ENCODE measurements at places on chromosomes 13 and 19. TPM values are rescaled to one million over a fixed set of nuclear protein-coding genes. Genes with fewer than 3 reads are reported as not detected.
A peak's percentile ranks its signal among the peaks of the same experiment; 100 is the strongest.

- peak; percentile 89 for DNase-seq
- H3K36me3 ChIP-seq = peaks cover 5% of the 10 kb centered on the region
- no peak overlapping the region for H3K4me3 ChIP-seq
- no peaks in the 10 kb centered on the region for H3K27me3 ChIP-seq
- H3K4me1 ChIP-seq = peaks cover 83% of the 10 kb centered on the region
Measured at GRCh38 chr19:19597809-19598306, 20.6 kb downstream of the PBX4 start.

DNA sequence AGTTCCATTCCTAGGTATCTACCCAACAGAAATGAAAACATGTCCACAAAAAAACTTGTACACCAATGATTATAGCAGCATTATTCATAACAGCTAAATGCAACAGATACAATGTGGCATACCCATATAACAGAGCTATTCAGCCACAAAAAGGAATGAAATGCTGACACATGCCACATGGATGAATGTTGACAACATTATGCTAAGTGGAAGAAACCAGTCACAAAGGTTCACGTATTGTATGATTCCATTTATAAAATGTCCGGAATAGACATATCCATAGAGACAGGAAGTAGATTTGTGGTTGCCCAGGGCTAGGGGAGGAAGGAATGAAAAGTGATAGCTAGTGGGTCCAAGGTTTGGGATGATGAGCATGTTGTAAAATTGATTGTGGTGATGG, 10.8 kb downstream of the CRYL1 start:
- H3K36me3 ChIP-seq = peaks cover 7% of the 10 kb centered on the region
- no peaks in the 10 kb centered on the region for H3K27me3 ChIP-seq
- H3K4me3 ChIP-seq = no peak overlapping the region
- H3K4me1 ChIP-seq = no peaks in the 10 kb centered on the region
- no peak overlapping the region for H3K27ac ChIP-seq

GRCh38 chr19:3163230-3163886, 15.2 kb upstream of the S1PR4 start:
- H3K4me1 ChIP-seq = peaks cover 11% of the 10 kb centered on the region
- H3K27me3 ChIP-seq = no peaks in the 10 kb centered on the region
- H3K36me3 ChIP-seq = no peaks in the 10 kb centered on the region
- no peak overlapping the region for H3K4me3 ChIP-seq
- no peak overlapping the region for H3K27ac ChIP-seq

- H3K4me3 ChIP-seq = no peak overlapping the region
- DNase-seq = no peak
- no peaks in the 10 kb centered on the region for H3K27me3 ChIP-seq
- no peaks in the 10 kb centered on the region for H3K4me1 ChIP-seq
- no peak overlapping the region for H3K27ac ChIP-seq
Measured at GRCh38 chr19:31674503-31675192, 325.4 kb upstream of the TSHZ3 start.

GRCh38 chr13:108220041-108220440, 1.8 kb downstream of the ABHD13 start:
- no peak overlapping the region for H3K4me3 ChIP-seq
- no peak for DNase-seq
- no peaks in the 10 kb centered on the region for H3K27me3 ChIP-seq
- no peaks in the 10 kb centered on the region for H3K36me3 ChIP-seq
- peaks cover 77% of the 10 kb centered on the region for H3K4me1 ChIP-seq
- peak overlapping the region; percentile 86 for H3K27ac ChIP-seq

DNA sequence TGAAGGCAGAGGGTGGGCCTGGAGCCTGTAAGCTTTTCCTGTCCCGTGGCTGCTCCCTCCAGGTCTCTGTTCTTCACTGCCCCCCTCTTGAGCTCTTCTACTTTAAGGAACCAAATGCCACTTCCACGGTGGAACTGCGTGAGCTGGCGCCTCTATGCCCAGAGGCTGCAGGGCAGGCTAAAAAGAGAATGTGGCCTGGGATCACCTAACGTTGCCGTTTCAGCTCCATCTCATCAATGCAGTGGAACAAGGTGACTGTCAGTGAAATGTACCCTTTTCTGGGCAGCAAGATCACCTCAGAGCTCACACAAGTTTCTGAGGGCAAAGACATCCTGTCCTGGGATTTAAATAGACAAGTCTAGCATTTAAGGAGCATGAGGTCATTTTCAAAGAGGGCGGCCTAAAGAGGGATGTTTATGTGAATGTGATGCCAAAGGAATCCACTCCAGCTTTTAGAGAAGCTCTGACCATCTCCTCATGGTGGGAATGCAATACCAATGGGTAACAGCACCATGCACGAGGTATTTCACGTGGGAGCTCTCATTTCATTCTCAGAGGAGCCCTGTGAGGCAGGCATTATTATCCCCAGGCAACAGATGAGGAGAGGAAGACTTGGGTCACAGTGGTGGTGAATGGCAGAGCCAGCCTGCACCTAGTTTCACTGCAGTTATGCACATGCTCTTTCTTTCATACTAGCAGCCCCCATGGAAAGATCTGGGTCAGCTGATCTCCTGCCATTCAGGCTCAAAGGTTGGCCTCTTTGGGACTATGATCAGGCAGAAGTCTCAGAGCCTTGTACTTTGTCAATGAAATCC, 39.3 kb downstream of the RGCC start:
- H3K36me3 ChIP-seq = no peaks in the 10 kb centered on the region
- no peak overlapping the region for H3K27ac ChIP-seq
- no peak for DNase-seq
- peaks cover 81% of the 10 kb centered on the region for H3K4me1 ChIP-seq

DNA sequence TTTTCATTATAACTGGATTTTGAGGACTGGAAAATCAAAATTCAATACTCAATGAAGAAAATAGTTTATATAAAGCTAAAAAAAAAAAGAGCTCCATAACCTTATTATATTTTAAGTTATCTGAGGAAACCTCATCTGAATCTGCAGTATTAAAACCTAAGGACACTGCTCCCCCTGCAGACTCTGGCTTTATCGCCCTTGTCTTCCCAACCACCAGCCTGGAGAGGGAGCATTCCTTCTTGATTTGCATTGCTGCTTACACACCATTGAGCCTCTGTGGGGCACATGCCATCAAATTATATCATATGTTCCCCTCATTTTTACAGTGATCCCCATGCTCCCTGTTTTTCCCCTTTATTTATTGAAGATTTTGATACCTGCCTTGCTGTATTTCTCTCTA, 871.4 kb upstream of the GPC6 start:
- H3K36me3 ChIP-seq = no peaks in the 10 kb centered on the region
- H3K4me3 ChIP-seq = no peak overlapping the region

DNA sequence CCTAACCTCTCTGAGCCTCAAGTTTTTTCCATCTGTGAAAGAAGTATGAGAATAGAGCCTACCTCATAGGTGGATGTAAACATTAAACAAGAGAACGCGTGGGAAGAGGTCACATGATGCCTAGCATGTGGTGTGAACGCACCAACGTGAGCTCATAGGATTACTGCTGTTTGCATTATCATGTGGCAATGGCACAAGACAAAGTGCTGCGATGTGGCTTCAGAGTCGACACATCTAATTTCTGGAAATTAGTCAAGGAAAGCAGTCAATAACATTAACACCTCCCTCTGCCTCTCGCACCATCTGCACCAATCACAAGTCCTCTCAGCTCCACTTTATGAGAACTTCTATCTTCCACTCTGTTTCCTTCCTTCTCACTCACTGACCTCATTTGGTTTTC, 489.7 kb downstream of the COG6 start:
- H3K4me1 ChIP-seq = peaks cover 44% of the 10 kb centered on the region
- no peak overlapping the region for H3K4me3 ChIP-seq
- H3K27me3 ChIP-seq = no peaks in the 10 kb centered on the region
- DNase-seq = peak; percentile 10

GRCh38 chr13:33578786-33579185, 239.2 kb upstream of the RFC3 start:
- H3K4me3 ChIP-seq = no peak overlapping the region
- no peaks in the 10 kb centered on the region for H3K27me3 ChIP-seq
- H3K27ac ChIP-seq = no peak overlapping the region
- no peak for DNase-seq
- H3K36me3 ChIP-seq = no peaks in the 10 kb centered on the region

DNA sequence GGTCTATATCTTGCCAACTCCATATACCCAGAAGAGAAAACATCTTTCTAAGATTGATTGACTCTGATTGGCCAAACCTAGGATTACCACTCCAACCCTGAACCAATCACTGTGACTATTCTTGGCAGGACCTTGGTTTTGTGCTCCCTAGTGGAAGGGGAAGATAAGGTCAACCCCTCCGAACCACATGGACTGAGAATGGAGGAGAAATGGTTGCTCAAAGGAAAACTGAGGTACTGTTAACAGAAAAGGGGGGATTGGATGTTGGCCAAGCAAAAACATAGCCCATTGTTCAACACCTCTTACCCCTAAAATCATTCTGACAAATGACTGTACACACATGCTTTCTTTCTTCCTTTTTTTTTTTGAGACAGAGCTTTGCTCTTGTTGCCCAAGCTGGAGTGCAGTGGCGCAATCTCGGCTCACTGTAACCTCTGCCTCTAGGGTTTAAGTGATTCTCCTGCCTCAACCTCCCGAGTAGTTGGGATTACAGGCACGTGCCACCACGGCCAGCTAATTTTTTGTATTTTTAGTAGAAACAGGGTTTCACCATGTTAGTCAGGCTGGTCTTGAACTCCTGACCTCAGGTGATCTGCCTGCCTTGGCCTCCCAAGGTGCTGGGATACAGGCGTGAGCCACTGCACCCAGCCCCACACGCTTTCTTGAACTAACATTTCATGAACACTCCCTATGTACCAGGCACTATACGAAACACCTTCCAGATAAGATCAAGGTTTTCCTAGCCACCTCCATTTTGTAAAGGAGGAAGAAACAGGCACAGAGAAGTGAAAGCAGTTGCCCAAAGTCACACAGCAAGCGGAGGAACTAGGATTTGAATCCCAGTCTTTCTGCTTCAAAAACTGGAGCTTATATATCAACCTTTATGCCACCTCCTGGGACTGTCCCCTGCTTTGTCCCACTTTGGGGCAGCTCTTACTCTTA, 6.5 kb downstream of the MEIOSIN start:
- no peaks in the 10 kb centered on the region for H3K36me3 ChIP-seq
- H3K27me3 ChIP-seq = no peaks in the 10 kb centered on the region
- H3K4me3 ChIP-seq = no peak overlapping the region
- DNase-seq = no peak
- no peaks in the 10 kb centered on the region for H3K4me1 ChIP-seq

- no peak overlapping the region for H3K4me3 ChIP-seq
- H3K27me3 ChIP-seq = no peaks in the 10 kb centered on the region
- no peak overlapping the region for H3K27ac ChIP-seq
- no peaks in the 10 kb centered on the region for H3K4me1 ChIP-seq
- no peaks in the 10 kb centered on the region for H3K36me3 ChIP-seq
Measured at GRCh38 chr13:100247937-100248336, 159.0 kb downstream of the PCCA start.

GRCh38 chr13:111061358-111062045, 53.6 kb upstream of the ARHGEF7 start:
- no peak overlapping the region for H3K27ac ChIP-seq
- H3K27me3 ChIP-seq = peaks cover 5% of the 10 kb centered on the region
- no peak for DNase-seq
- no peaks in the 10 kb centered on the region for H3K36me3 ChIP-seq

DNA sequence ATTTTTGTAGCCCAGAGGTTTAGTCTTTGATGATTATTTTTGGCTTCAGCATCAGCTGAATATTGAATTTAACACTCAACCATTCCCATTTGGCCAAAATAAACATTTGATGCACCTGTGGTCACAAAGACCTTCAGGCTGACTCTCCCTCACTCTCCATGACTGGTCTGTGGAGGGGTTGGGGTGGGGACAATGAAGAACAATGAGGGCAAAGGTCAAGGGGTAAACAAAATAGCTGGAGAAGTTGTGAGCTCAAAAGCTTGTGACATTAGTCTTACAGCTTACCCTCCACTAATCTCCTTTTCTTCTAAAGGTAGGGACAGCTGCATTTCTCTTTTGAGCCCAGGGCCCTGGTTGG, 86.9 kb downstream of the SLC15A1 start:
- H3K4me1 ChIP-seq = peaks cover 5% of the 10 kb centered on the region
- no peak overlapping the region for H3K27ac ChIP-seq
- H3K36me3 ChIP-seq = no peaks in the 10 kb centered on the region
- DNase-seq = no peak
- no peaks in the 10 kb centered on the region for H3K27me3 ChIP-seq
- no peak overlapping the region for H3K4me3 ChIP-seq

DNA sequence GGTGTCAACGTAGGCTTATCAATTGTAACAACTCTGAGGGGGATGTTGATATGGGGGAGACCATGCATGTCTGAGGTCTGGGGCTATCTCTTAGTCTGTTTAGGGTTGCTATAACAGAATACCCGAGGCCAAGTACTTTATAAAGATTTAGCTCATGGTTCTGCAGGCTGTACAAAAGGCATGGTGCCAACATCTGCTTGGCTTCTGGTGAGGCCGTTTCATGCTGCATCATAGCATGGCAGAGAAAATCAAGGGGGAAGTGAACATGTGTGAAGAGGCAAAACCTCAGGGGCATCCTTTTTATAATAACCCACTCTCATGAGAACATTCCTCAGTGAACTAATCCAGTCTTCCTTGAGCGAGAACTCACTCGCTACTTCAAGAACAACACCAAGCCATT, 353.8 kb downstream of the ENOX1 start:
- DNase-seq = no peak
- H3K27ac ChIP-seq = no peak overlapping the region
- H3K4me3 ChIP-seq = no peak overlapping the region

- no peaks in the 10 kb centered on the region for H3K4me1 ChIP-seq
- DNase-seq = no peak
- no peak overlapping the region for H3K4me3 ChIP-seq
- H3K27ac ChIP-seq = no peak overlapping the region
- H3K27me3 ChIP-seq = no peaks in the 10 kb centered on the region
- H3K36me3 ChIP-seq = no peaks in the 10 kb centered on the region
Measured at GRCh38 chr13:31866099-31866498, 126.8 kb downstream of the RXFP2 start.

DNA sequence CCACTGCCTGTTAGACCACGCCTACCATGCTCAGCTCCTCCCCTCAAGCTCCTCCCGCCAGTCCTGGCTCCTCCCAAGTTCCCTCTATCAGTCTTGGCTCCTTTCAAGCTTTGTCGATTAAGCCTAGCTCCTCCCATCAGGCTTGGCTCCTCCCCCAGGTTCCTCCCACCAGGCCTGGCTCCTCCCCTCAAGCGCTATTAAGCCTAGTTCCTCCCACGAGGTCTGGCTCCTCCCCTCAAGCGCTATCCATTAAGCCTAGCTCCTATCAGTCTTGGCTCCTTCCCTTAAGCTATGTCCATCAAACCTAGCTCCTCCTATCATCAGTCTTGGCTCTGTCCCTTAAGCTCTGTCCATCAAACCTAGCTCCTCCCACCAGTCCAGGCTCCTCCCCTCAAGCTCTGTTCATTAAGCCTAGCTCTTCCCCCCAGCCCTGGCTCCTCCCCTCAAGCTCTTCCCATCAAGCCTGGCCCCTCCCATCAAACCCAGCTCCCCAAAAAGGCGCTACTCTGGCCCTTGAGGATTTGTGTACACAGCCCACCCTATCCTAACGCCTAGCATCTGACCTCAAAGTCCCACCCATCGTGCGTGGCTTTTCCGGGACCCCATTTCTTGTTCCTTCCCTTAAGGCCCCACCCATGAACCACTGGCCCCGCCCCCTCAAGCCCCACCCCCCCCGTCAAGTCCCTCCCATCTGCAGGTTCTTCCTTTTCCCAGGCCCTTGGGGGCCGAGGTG, 10.0 kb downstream of the CAMSAP3 start:
- no peak overlapping the region for H3K27ac ChIP-seq
- no peaks in the 10 kb centered on the region for H3K27me3 ChIP-seq
- no peak for DNase-seq
- H3K4me1 ChIP-seq = no peaks in the 10 kb centered on the region
- H3K4me3 ChIP-seq = no peak overlapping the region

COL4A2 gene
- not detected for total RNA-seq

FGF14 gene
- total RNA-seq = 0.35 TPM

ZNF700 gene
- 24.9 TPM for total RNA-seq

ZNF613 gene
- 8.9 TPM for total RNA-seq

TLE2 gene
- 23.1 TPM for total RNA-seq

INSL3 gene
- 5.3 TPM for total RNA-seq

ZNF579 gene
- total RNA-seq = 9.6 TPM

ZNF71 gene
- total RNA-seq = 8.2 TPM

CADM4 gene
- 0.49 TPM for total RNA-seq

ZNF569 gene
- total RNA-seq = 14.9 TPM

TFPT gene
- 17.2 TPM for total RNA-seq

All from CD4-positive, alpha-beta memory T cell (primary cell).